ENCODE measurements at places on chromosomes 13 and 19.

GRCh38 chr19:23346696-23347095 lies 48.6 kb downstream of the ZNF91 start:
- no peak for DNase-seq

DNA sequence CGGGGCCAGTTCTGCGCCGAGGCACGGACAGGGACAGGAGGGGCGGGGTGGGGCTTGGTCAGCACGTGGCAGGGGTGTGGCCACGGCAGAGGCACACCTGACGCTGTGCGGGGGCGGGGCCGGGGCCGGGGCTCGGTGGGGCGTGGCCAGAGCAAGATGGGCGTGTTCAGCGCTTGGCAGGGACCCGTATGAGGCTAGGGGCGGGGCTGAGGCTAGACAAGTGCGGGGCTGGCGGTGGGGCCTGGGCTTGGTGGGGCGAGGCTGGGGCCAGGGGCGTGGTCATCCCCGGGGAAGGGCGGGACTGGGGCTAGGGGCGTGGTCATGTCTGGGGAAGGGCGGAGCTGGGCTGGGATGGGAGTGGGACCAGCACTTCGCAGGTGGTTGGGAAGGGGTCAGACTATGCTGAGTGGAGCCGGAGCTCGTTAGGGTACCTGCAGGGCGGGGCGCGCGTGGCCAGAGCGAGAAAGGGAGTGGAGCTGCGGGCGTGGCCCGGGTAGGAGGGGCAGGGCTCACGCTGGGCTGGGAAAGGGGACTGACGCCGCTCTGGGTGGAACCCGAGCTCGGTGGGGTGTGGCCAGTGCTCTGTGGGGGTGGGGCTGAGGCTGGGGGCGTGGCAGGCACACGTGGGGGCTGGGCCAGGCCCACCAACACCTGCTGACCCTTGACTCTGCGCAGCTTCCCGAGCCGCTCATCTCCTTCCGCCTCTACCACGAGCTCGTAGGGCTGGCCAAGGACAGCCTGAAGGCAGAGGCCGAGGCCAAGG lies 12.8 kb downstream of the POLR2E start:
- DNase-seq = no peak

DNA sequence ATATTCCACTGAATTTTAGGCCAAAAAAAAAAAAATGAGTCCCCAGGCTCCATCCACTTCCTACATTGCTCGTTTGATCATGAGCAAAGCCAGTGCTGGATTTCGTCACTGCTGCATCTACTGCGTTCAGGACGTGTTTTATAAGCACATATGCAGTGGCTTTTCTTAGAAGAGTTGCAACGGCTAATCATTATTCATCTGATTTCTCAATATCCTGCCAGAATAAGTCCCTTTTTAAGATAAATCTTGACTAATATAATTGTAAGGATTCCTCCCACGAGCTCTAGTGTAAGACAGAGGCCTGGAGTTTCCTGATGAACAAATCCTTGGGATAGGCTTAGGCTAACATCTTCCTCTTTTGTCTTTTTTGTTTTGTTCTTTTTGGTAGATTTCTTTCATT lies 19.5 kb downstream of the FAM124A start:
- DNase-seq = no peak

GRCh38 chr13:111505175-111505777 lies 184.8 kb downstream of the TEX29 start:
- no peak for DNase-seq

DNA sequence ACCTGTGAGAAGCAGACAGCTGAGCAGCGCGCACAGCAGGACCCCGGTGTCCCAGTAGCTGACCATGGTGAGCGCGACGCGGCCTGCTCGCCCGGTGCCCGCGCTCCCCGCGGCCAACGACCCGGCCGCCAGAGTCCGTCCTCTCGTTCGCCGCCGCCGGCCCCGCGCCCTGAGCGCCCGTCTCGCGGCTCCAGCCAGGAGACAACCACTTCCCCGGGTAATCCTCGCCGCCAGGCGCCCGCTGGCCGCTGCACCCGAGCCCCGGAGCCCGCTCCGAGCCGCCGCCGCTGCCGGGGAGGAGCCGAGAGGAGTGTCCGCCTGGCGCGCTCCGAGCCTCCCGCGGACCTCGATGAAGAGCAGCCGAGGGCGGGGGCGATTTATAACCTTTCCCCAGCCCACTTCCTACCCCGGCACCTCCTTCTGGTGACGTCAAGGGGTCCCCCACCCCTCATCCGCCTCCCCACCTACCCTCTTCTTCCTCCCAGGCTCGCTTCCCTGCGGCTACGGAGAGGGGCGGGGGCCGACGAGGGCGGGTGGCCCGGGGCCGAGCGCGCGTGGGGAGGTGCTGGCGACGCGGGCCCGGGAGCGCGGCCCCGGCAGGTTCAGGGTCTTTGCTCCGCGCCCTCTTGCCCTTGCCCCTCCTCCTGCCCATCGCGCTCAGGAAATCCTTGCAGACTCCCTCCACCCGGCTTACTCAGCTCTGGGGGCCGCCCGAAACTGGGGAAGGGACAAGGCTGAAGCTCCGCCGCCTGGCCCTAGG lies at the start of gene FLT1:
FLT1 (minus strand) TSS at position 351 of the 760 bp plus-strand sequence; CDS start at position 66, 285 bp downstream.
- DNase-seq = no peak

DNA sequence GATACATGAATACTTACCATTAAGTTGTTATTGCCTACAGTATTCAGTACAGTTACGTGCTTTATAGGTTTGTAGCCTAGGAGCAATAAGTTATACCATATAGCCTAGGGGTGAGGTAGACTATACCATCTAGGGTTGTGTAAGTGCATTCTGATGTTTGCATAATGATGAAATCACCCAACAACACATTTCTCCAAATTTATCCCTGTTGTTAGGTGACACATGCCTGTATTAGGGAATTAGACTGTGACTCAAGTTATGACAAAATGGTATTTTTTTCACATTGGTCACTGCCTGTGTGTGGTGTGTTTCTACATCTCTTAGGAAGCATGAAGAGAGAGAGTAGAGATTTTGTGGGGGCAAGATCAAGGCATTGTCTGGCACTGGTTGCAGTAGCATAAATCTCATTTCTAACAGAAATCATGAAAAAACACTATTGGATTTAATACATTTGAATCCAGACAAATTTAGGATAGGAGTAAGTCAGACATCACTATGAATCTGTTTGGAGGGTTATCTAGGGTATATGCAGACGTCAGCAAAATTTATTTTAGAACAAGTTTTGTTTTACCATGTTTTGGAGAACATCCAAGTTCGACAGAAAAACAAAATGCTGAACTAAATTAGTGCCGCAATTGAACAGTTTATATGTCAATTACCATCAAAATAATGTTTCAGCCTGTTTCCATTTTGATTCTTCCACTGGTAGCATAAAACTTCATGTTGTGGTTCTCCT lies 332.1 kb downstream of the LMO7 start:
- DNase-seq = peak; percentile 4

DNA sequence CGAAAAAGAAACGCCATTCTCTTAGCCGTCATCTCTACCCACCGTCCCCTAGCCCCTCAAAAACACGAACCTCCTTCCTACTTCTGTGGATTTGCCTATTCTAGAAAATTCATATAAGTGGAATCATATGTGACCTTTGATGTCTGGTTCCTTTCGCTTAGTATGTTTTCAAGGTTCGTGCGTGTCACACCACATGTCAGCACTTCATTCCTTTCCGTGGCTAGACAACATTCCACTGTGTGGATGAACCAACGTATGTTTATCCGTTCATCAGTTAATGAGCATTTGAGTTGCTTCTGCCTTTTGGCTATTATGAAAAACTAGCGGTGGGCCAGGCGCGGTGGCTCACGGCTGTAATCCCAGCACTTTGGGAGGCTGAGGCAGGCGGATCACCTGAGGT lies 14.0 kb upstream of the PPP1R12C start:
- peak; percentile 64 for DNase-seq

DNA sequence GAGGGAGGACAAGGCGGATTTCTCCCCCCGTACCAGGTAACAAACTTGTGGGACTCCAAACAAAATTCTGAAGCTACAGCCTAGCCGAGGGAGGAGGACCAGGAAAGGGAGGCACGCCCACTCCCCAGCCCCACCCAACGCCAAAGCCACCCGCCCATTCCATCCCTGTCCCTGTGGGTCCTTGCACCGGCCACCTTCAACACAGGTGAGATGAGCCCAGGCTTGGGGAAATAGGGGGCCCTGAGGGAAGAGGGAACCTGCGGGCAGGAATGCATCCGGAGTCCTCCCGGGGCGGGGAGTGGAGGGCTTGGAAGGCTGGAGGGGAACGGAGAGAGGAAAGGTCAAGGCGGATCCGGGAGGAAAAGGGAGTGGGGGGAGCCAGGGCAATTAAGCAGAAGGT lies at the start of gene BEST2:
BEST2 (plus strand) TSS at position 157 of the 400 bp plus-strand sequence. CDS start 802 bp downstream, outside the sequence.
- DNase-seq = no peak

DNA sequence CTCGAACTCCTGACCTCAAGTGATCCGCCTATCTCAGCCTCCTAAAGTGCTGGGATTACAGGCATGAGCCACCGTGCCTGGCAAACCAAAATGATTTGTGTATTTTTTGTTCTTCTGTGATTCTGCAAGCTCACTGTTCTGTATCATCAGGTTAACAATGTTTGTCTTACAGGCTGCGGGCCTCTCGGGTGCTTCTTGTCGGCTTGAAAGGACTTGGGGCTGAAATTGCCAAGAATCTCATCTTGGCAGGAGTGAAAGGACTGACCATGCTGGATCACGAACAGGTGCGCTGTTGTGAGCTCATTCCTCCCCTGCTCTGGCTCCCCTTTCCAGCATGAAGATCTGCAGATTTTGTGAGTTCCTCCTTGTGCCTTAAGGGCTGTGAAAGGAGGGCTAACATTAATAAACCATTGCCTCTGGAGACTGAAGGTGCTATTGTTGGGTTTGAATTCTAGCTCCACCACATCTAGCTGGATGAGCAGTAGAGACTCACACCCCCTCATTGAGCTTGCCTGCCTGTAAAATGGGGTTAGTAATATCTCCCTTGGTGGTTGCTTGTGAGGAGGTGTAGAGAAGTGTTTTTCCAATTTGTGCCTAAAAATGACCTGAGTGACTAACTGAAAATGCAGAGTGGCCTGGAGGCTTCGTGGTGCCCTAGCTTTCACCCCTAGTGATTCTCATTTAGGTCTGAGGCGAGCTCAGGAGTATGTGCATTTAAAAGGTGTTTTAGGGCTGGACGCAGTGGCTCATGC lies 12.9 kb downstream of the SAE1 start:
- DNase-seq = no peak

DNA sequence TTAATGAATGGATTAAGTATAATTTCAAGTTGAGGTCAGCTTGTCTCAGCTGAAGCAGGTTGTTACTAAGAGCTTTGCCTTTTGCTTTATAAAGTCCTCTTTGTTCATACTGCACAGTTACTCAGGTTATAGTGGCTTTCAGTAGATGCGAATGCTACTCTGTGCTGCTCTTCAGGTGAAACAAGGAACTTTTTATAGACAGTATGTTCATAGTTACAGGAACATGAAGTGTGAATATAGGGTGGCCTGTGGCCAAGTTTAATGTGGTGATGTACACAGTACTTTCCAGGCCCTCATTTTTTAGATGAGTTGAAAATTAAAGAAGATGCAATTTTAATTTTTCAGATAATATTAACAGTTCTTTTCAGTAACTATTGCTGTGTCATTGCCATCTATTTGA lies 20.8 kb downstream of the SUGT1 start:
- no peak for DNase-seq

Data from fibroblast of skin of left biceps (primary cell).